Hypothalamus (tissue), 51 donors: ENCODE measurements at places on chromosomes 7 and 10.

- no peak for DNase-seq
These were observed 437.3 kb downstream of the SORCS1 start for GRCh38 chr10:106727170-106727569.

- no peak for DNase-seq
These were observed 22.8 kb downstream of the AKR1C3 start for GRCh38 chr10:5117026-5117425.

DNA sequence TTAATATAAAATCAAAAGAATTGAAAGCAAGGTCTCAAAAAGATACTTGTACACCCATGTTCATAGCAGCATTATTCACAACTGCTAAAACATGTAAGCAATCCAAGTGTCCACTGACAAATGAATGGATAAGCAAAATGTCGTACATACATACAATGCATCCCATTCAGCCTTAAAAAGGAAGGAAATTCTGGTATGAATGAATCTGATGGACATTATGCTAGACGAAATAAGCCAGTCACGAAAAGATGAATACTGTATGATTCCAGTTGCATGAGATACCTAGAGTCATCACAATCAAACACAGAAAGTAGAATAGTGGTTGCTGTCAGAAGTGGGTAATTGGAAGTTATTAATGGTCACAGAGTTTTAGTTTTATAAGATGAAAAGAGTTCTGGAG, 9.5 kb upstream of the TAC1 start:
- no peak for DNase-seq

DNA sequence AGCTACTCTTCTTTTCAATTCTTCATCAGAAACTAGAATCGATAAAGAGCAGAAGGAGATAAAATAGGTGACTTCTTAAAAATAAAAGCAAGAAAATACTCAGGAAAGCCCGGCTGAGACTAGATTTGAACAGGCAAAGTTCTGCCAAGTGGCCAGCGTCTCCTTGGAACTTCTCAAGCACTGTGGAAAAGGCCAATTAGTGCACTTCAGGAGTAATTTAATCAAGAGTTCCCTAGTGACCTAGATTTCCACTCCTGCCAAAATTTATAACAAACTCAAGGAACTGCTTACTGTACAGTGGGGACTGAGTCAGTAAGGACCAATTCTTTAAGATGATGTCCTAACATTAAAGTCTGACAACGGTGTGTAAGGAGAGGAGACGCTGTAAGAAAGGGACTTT, 57.3 kb downstream of the CHCHD3 start:
- no peak for DNase-seq

- DNase-seq = no peak
These were observed 110.4 kb upstream of the ZNF438 start for GRCh38 chr10:31142026-31142425.

DNA sequence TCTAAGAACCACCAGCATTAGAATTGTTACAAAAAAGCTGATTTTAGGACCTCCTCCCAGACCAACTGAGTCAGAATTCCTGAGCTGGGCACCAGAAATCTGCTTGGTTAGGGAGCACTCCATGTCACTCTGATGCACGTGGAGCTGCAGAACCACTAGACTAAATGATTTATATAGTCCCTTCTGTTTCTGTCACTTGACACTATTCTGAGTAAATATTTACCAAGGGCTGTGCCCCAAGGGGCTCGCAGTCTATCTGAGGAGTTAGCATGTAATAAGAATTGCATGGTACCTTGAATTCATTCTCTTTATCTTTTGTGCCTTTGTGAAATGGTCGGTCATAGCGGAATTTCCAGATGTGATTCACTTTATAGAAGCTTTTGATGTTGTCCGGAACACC, 196.0 kb upstream of the IMMP2L start:
- no peak for DNase-seq

DNA sequence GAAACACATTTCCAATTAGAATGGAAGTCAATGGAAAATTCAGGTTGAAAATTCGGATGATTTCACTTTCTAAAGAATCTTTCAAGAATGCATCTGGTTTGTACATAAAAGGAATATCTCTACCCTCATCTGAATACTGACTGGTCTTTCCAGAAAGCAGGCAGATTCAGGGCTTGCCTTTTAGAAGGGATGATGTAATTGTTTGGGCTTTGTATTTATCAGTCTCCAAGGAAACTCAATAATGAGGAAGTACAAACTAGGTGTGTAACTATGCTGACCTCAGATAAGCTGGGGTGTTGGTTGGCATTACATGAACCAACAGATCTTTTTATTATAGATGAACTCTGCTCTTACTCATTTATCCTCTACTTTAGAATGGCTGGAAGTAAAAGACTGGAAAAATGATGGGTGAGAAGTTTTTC, 24.1 kb downstream of the PDLIM1 start:
- DNase-seq = no peak

- no peak for DNase-seq
These were observed 749.1 kb upstream of the SORCS1 start for GRCh38 chr10:107913317-107914294.
